ENCODE measurements at places on chromosomes 3 and 15.

DNA sequence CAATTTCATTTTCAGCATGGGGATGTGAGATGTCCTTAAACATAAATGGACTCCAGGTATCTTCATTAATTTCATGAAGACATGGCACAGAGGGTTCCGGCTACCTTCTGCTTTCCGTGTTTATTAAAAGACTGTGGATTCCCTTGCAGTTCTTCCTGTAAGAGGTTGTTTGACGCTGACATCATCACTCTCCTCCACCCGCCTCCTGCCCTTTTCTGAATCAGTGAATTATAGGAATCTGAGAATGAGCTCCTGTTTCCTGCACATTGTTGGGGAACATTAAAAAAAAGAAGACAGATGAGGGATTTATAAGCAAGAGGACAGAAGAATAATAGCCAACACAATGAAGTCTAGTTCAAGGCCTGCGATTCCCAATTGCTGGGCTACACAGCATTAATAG is 191.3 kb downstream of the LPP start:
- no peak for DNase-seq

- DNase-seq = no peak
These were observed 103.9 kb downstream of the TMEM266 start for GRCh38 chr15:76163457-76164295.

GRCh38 chr15:97995881-97996603 is 35.5 kb downstream of the ARRDC4 start:
- no peak for DNase-seq

DNA sequence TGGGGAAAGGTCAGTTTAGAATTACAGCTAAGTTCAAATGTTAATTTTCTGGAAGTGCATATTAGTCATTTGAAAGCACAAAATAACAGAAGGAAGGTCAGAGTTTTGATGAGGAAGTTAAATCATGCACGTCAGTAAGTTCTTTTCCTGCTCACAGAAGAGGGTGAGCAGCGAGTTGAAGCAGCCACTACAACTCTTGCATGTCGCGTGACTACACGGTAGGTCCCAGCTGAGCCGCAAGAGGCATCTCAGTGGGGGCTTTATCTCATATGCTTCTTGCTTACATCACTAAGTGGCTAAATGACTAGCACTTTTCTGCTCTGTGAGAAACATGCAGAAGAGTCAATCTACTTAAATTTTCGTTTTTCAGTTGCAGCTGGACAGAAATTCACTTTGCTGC is 21.3 kb upstream of the SEC62 start:
- DNase-seq = no peak

DNA sequence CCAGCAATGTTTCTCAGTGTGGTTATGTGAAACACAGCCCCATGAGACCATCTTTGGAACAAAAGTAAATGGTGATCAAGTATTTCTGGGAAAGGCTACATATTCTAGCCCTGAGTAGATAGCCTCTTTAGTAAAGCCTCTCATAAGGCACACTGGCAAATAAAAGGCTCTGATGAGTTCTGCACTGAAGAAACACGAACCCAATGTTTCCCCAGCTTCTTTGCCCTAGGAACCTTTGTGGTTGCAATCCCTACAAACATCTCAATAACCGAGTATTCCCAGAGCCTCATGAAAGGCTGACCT is 41.8 kb downstream of the RAB6B start:
- DNase-seq = no peak

DNA sequence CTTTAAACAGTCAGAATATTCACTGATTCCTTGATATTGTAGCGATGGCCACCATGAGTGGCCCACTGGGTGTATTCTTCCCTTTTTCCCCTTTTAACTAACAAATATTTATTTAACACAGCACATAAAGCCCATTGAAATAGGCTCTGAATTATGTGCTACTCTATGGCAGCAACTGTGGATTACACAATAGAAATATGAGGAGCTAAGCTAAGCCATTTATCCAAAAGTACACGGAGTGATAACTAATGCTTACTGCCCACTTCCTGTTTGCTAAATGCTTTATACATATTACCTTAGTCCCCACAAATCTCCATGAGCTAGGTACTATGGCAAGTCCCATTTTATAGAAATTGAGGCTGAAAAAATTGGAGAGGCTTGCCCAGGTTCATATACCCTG is 17.9 kb downstream of the ILDR1 start:
- peak; percentile 75 for DNase-seq

- DNase-seq = no peak
These were observed 112.6 kb upstream of the RNF7 start for GRCh38 chr3:141625506-141625905.

GRCh38 chr3:25419251-25419650 is 8.8 kb upstream of the RARB start:
- DNase-seq = no peak

DNA sequence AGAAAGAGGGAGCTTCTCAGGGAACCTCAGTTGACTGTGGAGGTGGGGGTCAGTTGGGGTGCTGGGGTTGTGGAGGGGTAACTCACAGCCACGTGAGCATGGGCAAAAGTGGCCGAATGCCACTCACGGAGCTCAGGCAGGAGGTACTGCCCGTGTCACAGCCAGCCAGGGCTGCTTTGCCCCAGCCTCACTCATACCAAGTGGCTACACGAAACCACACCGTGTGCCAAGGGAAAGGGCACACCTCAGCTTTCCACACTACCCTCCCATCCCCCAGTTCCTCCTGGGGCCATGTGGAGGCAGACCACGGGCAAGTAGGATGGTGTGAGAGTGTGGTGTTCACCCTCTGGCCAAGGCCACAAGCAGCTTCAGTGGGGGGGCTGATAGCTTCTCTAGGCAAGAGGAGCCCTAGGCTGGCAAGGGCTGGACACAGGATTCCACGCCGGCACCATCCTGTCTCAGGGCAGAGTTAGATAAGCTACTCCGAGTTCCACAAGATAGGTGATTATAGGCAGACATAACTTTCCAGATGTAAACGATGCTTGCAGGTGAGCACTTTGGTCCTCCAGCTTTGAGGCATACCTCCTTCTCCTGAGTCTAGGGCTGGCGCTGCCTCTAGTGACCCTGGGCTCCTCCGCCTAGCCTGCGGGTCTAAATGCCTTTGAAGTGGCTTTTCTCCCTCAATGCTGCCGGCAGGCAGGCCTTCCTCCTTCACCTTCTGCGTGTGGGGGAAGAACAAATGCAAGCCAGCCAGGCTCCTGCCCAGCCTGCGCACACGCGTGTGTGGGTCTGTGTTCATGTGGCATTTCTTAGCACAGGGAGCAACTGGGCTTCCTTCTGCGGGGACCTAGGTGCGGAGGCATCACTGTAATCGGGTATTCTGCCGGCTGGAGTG is 25.0 kb downstream of the RGMA start:
- DNase-seq = no peak

DNA sequence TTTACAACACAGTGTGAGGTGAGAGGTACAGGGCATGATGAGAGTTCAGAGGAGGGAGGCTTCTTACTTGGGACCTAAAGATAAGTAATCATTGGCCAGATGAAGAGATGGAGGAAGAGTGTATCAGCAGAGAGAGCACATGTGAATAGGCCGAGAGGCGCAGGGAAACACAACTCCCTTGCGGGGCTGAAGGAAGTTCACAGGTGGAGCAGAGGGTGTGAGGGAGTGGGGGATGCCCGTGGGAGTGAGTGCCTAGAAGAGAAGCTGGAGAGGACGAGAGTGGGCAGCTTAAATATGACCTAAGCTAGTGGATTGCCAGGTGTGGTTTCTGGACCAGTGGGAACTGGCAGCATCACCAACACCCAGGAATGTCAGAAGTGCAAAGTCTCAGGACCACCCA is 98.2 kb upstream of the TBC1D5 start:
- DNase-seq = no peak

DNA sequence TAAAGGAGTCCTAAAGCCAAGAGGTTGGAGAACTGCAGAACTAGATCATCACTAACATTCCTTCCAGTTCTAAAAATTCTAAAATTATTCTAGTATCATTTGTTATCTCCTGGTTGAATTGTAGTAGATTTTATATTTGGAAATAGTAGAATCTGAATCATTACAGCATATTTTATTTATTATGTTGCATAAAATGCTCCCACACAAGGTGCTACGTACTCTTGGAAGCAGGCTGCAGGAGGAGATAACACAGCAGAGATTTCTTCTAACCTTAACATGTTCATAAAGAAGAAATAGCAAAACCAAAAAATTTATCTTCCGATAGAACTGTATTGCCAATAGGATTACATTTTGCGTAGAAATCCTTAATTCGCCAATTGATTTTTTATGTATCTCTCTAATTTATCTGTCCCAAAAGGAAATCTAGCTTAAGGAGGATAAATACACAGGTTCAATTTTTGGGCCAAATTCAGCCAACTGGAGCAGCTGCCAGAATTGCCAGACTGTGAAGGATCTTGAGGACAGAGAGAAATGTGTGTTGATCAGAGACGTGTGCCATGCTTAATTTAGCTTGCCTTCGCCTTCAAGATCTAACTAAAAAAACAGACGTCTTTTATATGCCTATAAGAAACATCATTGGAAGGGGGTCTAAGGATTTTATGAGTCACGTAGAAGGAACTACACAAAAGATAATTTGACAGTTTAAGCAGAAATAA is 134.4 kb upstream of the MITF start:
- no peak for DNase-seq

- no peak for DNase-seq
These were observed 3.7 kb upstream of the TXNRD3 start for GRCh38 chr3:126658584-126658983.

- no peak for DNase-seq
These were observed 67.7 kb downstream of the IFT80 start for GRCh38 chr3:160331127-160331937.

GRCh38 chr3:11086856-11087255 is 67.4 kb upstream of the HRH1 start:
- no peak for DNase-seq

DNA sequence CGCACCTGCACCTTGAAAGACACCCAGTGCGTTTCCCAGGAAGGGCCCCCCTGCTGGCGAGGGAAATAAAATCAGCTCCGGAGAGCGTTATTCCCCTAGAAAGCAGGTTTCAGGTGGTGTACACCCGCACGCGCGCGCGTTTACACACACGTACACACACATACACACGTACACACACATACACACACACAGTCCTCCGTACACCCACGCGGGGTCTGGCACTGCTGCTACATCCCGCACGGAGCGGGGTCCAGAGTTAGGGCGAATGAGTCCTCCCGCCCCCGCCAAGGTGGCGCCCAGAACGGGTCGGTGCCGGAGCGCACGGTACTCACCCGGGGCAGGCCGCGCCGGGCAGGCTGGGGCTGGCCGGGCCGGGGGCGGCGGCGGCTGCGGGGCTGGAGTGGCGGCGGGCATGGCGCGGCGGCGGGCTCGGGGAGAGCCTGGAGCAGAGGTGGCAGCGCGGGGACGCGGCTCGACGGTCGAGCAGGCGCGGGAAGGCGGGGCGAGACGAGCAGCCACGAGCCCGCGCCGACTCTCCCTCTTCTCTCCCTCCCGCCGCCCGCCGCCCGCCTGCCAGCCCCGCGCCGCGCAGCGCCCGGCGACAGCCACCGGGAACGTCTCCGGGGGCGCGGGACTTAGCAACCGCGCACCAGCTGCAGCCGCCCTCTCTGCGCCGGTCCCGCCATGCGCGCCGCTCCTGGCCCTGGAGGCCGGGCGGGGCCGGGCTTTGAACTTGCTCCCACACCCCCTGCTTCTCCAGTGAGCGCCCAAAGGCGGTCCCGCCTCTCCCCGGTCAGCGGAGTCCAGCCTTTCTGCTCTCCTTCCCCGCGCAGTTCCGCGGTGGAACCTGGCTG is at the start of gene DCLK3:
TSS of gene DCLK3 (minus strand) at position 704 of the 854 bp plus-strand sequence. CDS start at position 414, 290 bp downstream.
- peak; percentile 17 for DNase-seq

DNA sequence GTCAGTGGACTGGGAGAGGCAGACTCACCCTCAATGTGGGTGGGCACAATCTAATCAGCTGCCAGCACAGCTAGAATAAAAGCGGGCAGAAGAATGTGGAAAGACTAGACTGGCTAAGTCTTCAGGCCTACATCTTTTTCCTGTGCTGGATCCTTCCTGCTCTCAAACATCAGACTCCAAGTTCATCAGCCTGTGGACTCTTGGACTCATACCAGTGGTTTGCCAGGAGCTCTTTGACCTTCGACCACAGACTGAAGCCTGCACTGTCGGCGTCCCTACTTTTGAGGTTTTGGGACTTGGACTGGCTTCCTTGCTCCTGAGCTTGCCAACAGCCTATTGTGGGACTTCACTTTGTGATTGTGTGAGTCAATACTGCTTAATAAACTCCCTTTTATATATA is 68.0 kb downstream of the CNTN3 start:
- DNase-seq = no peak

GRCh38 chr3:122235147-122235546 is 51.7 kb downstream of the CASR start:
- DNase-seq = no peak

DNA sequence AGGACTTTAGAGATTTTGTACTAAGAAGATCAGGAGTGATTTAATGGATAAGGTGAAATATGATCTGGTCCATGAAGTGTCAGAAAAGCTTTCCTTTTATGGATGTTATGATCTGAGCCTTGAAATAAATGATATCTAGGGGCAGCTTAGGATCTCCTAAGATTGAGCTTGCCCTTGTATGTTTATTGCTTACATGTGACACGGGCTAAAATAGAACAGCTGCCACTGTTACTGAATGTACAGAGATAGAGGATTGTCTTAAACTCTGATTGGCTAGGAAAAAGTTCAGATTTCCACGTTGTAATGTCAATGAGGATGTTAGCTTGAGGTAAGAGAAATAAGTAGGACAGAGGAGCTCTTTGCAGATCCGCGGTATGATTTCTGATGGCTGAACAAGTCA is 8.8 kb downstream of the FYTTD1 start:
- no peak for DNase-seq

- no peak for DNase-seq
These were observed 7.3 kb upstream of the TPM1 start for GRCh38 chr15:63035253-63035652.

Measured in NCI-H2081 (cell line).